A673 (cell line): ENCODE measurements at places on chromosomes 6 and 20. TPM values are rescaled to one million over a fixed set of nuclear protein-coding genes. Genes with fewer than 3 reads are reported as not detected.

DNAH8 gene
- not detected in 2 replicates for total RNA-seq

CFB gene
- 0.32 TPM in 1 of 2 replicates, not detected in the other for total RNA-seq

FKBP5 gene
- total RNA-seq = 20.4 and 26.2 TPM in 2 replicates

HDGFL1 gene
- total RNA-seq = not detected in 2 replicates

TMEM74B gene
- total RNA-seq = 0.31 TPM in 1 of 2 replicates, not detected in the other

CDSN gene
- not detected in 2 replicates for total RNA-seq

TP53INP2 gene
- total RNA-seq = 7.2 and 8.4 TPM in 2 replicates

KCNK5 gene
- 0.09 TPM in 1 of 2 replicates, not detected in the other for total RNA-seq

DDO gene
- not detected in 2 replicates for total RNA-seq

RGS17 gene
- total RNA-seq = 2.4 and 3.5 TPM in 2 replicates

HM13 gene
- 182 and 196 TPM in 2 replicates for total RNA-seq

CGA gene
- not detected in 2 replicates for total RNA-seq

LY6G5B gene
- total RNA-seq = 18.9 and 19.4 TPM in 2 replicates

GRCh38 chr6:88246654-88247053 lies 80.5 kb upstream of the CNR1 start:
- no peaks in the 10 kb centered on the region for H3K27me3 ChIP-seq
- H3K4me1 ChIP-seq = no peaks in the 10 kb centered on the region
- H3K4me3 ChIP-seq = no peak overlapping the region
- no peak overlapping the region for H3K27ac ChIP-seq

- no peak for DNase-seq
- no peaks in the 10 kb centered on the region for H3K4me1 ChIP-seq
- no peaks in the 10 kb centered on the region for H3K27me3 ChIP-seq
- no peak overlapping the region for H3K4me3 ChIP-seq
- no peak overlapping the region for H3K27ac ChIP-seq
- H3K36me3 ChIP-seq = no peaks in the 10 kb centered on the region
Measured at GRCh38 chr20:41278936-41279335, 38.6 kb downstream of the ZHX3 start.

DNA sequence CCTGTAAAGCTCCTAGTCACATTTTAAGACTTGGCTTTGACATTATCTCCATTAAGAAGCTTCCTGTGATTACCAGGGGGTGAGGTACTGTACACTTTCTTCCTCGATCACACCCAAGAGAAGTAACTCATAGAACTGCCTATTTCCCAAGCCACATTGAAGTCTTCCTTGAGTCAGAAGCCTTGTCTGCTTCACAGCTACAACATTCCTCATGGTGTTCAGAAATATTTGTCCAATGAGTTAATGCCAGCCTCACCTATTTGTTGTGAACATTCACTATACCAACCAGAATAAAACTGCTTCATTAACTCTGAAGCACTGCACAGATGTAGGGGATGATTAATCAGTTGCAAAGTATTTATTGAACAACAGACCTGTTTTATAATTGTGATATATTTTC lies 622.3 kb downstream of the PTPRT start:
- no peaks in the 10 kb centered on the region for H3K36me3 ChIP-seq
- H3K4me3 ChIP-seq = no peak overlapping the region
- H3K4me1 ChIP-seq = no peaks in the 10 kb centered on the region
- no peak for DNase-seq

- H3K4me1 ChIP-seq = no peaks in the 10 kb centered on the region
- DNase-seq = no peak
- H3K27me3 ChIP-seq = no peaks in the 10 kb centered on the region
Measured at GRCh38 chr20:13817342-13817741, 32.5 kb downstream of the NDUFAF5 start.

DNA sequence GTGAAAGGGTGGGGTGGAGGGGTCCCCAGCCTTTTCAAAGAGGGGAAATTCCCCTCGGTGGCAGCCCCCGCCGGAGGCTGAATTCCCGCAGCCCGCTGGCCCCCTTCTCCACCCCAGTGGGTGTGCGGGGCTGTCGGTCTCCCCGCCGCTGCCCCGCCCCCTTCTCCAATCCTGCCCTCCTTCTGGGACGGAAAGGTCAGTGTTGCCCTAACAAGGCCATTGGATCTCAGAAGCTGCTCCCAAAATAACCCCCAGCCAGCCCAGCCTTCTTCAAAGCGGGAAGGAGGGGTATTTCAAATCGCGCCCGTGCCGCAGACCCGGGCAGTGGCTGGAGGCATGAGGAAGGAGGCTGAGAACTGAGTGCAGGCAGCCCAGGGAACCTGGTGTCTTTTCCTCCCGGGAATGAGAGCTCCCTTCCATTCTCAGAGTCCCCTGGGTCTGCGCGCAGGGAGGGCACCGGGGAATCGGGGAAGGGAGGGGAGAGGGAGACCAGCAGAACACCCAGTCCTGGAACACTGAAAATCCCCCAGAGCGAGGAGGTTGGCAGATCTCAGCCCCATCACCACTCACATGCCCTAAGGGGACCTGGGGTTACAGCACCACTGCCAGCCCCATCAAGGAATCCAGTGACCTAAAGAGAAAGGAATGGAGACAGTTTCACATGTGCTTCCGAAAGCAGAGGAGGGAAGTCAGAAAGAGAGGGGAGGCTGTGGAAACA lies at the start of gene JPH2:
JPH2 (minus strand) TSS at position 135 of the 718 bp plus-strand sequence. CDS start 483 bp downstream, outside the sequence.
- no peak within 1 kb of the TSS for H3K27ac ChIP-seq
- no peaks in the 10 kb centered on the region for H3K27me3 ChIP-seq
- DNase-seq = no peak
- no peaks in the 10 kb centered on the region for H3K36me3 ChIP-seq
- H3K4me3 ChIP-seq = peak within 1 kb of the TSS; percentile 47

- peak overlapping the region; percentile 83 for H3K4me3 ChIP-seq
- peaks cover 28% of the 10 kb centered on the region for H3K36me3 ChIP-seq
- peak; percentile 56 for DNase-seq
- peak overlapping the region; percentile 82 for H3K27ac ChIP-seq
Measured at GRCh38 chr6:33314943-33315792, 1.3 kb upstream of the TAPBP start.

DNA sequence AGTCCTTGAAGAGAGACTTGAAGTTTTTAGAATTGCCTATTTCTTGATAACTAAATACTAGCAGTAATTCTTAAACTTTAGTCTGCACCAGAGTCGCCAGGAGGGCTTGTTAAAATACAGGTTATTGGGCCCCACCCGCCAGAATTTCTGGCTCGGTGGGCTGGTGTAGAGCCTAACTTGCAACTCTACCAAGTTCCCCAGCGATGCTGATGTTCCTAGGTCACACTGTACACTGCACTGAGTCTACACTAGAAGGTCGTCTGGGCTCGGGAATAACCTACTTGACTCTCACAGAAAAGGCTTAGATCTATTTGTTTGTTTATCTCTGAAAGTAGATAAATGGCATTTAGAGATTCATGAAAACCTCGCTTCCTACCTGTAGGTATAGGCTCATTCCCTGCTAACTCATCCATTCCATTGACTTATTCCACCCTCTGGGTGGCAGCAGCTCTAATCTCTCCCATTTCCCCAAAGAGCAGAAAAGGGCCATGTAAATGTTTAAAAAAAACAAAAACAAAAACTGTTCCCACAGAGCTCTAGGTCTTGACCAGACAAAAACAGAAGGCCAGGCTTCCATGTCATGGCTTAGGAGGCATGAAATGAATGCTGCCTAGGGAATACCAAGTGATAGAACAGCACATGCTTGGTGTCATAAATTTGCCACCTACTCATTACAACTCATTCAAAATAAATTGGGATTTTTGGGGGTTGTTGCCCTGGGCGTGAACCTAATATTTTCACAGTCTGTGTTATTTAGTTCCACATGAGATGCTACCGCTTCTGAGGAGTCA lies 292.1 kb downstream of the ADGB start:
- no peaks in the 10 kb centered on the region for H3K36me3 ChIP-seq
- no peak overlapping the region for H3K27ac ChIP-seq
- DNase-seq = no peak
- H3K27me3 ChIP-seq = peaks cover 2% of the 10 kb centered on the region

DNA sequence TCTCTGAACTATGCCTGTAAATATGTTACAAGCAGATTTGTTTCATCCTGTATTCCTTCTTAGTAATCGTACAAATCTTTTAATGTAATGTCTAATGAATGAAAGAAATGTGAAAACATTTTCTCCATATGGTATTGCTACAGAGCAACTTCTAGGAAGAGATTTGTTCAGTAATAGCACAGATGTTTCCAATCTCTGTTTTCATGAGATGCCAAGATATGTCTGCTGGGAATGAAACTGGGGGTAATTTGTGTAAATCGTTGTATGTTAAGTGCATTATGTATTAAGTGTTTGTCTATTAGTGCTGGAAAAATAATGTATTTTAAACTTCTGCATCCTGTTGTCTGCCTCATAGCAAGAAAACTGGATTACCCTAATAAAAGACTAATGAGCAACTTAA lies 722.2 kb upstream of the EYS start:
- H3K27me3 ChIP-seq = no peaks in the 10 kb centered on the region
- no peak overlapping the region for H3K4me3 ChIP-seq
- no peaks in the 10 kb centered on the region for H3K36me3 ChIP-seq
- H3K27ac ChIP-seq = no peak overlapping the region
- no peaks in the 10 kb centered on the region for H3K4me1 ChIP-seq
- DNase-seq = peak; percentile 67

GRCh38 chr6:134002821-134003220 lies 49.6 kb downstream of the SLC2A12 start:
- H3K36me3 ChIP-seq = no peaks in the 10 kb centered on the region
- no peak overlapping the region for H3K4me3 ChIP-seq
- H3K27ac ChIP-seq = no peak overlapping the region
- DNase-seq = no peak
- H3K27me3 ChIP-seq = peaks cover 3% of the 10 kb centered on the region

GRCh38 chr6:39755231-39755630 lies 30.0 kb upstream of the KIF6 start:
- no peak for DNase-seq
- peaks cover 12% of the 10 kb centered on the region for H3K27me3 ChIP-seq
- no peak overlapping the region for H3K27ac ChIP-seq
- H3K4me1 ChIP-seq = no peaks in the 10 kb centered on the region

GRCh38 chr6:2804516-2804915 lies 37.1 kb downstream of the SERPINB1 start:
- no peak overlapping the region for H3K4me3 ChIP-seq
- H3K27ac ChIP-seq = no peak overlapping the region
- H3K36me3 ChIP-seq = no peaks in the 10 kb centered on the region
- H3K4me1 ChIP-seq = peaks cover 23% of the 10 kb centered on the region
- no peak for DNase-seq

GRCh38 chr6:158060455-158061360 lies 79.0 kb downstream of the SYNJ2 start:
- peaks cover 7% of the 10 kb centered on the region for H3K36me3 ChIP-seq
- no peaks in the 10 kb centered on the region for H3K27me3 ChIP-seq
- DNase-seq = peak; percentile 86
- H3K4me1 ChIP-seq = peaks cover 18% of the 10 kb centered on the region

DNA sequence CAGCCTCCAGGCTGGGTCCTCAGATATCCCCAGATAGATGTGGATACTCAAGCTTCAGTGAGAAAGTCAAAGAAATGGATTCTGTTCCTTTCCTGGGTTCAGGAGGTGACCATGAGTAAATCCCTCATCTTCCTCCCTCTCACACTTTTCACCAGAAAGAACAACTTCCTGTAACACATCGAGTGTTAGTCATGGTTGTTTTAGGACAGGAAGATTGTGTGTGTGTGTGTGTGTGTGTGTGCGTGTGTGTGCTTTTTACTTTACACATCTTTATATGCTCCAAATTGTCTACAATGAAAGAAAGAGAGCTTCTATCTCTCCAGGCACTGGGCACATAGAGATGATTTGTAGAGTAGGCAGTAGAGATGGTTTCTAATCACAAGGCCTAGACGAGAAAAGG lies 139.9 kb downstream of the TBXT start:
- no peak overlapping the region for H3K27ac ChIP-seq
- H3K4me1 ChIP-seq = no peaks in the 10 kb centered on the region
- DNase-seq = no peak
- H3K27me3 ChIP-seq = no peaks in the 10 kb centered on the region

- no peaks in the 10 kb centered on the region for H3K27me3 ChIP-seq
- no peaks in the 10 kb centered on the region for H3K36me3 ChIP-seq
- H3K27ac ChIP-seq = no peak overlapping the region
- no peak overlapping the region for H3K4me3 ChIP-seq
- H3K4me1 ChIP-seq = peaks cover 7% of the 10 kb centered on the region
Measured at GRCh38 chr20:36062799-36063198, 91.7 kb upstream of the EPB41L1 start.

GRCh38 chr20:45290677-45291355 lies 15.8 kb upstream of the RBPJL start:
- H3K27ac ChIP-seq = no peak overlapping the region
- H3K36me3 ChIP-seq = no peaks in the 10 kb centered on the region
- H3K27me3 ChIP-seq = peaks cover 9% of the 10 kb centered on the region

DNA sequence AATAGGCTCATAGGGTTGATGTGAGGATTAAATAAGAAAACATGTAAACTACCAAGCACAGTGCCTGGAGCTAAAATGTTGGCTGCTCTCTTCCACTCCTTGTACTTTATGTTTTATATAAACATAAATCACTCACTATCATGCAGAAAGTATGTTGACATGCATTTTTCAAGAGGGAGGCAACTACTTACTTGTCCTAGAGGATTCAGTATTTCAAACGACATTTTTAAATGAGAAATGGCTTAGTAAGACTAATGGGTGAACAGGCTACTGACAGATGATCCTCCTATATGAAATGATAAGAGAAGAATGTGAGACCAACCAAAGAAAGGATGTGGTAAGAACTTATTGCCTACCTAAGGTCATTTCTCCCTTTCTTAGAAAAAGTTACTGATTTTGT lies 21.0 kb downstream of the LATS1 start:
- DNase-seq = no peak
- H3K4me1 ChIP-seq = no peaks in the 10 kb centered on the region
- peaks cover 43% of the 10 kb centered on the region for H3K36me3 ChIP-seq
- no peaks in the 10 kb centered on the region for H3K27me3 ChIP-seq

GRCh38 chr20:46438156-46438750 lies 31.8 kb upstream of the ELMO2 start:
- DNase-seq = peak; percentile 56
- H3K4me1 ChIP-seq = no peaks in the 10 kb centered on the region
- H3K4me3 ChIP-seq = no peak overlapping the region
- H3K27me3 ChIP-seq = peaks cover 12% of the 10 kb centered on the region

- no peaks in the 10 kb centered on the region for H3K27me3 ChIP-seq
- no peaks in the 10 kb centered on the region for H3K36me3 ChIP-seq
- H3K27ac ChIP-seq = no peak overlapping the region
- H3K4me1 ChIP-seq = no peaks in the 10 kb centered on the region
Measured at GRCh38 chr6:157093536-157093935, 229.8 kb downstream of the TMEM242 start.

- no peaks in the 10 kb centered on the region for H3K36me3 ChIP-seq
- H3K4me3 ChIP-seq = no peak overlapping the region
- no peaks in the 10 kb centered on the region for H3K4me1 ChIP-seq
- no peak for DNase-seq
- no peak overlapping the region for H3K27ac ChIP-seq
- H3K27me3 ChIP-seq = no peaks in the 10 kb centered on the region
Measured at GRCh38 chr20:22472447-22473100, 111.8 kb downstream of the FOXA2 start.

GRCh38 chr6:14361956-14362587 lies 244.5 kb downstream of the CD83 start:
- no peak for DNase-seq
- H3K4me3 ChIP-seq = no peak overlapping the region
- H3K27me3 ChIP-seq = no peaks in the 10 kb centered on the region
- H3K27ac ChIP-seq = no peak overlapping the region
- H3K4me1 ChIP-seq = peaks cover 11% of the 10 kb centered on the region
- H3K36me3 ChIP-seq = no peaks in the 10 kb centered on the region
